ENCODE measurements at places on chromosomes 11 and 22.

DNA sequence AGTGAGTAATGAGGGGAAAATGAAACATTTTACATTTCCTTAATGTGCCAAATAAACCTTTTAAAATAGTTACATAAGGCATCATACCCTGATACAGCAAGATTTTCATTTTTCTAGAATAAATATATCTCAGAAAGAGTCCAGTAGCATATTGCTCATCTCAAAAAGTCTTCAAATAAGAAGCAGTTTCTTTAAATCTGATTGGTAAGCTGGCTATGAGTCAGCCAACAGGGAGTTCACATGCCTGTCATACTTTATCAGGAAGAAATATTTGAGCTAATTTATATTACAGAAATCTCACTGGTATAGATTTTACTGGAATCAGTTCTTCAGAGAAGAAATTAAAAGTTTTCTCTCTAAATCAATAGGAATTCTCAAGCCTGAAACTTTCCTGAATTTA is 258.1 kb downstream of the C11orf87 start:
- DNase-seq: no peak

- no peak for DNase-seq
Measured at GRCh38 chr22:17077255-17077654, 7.5 kb upstream of the IL17RA start.

DNA sequence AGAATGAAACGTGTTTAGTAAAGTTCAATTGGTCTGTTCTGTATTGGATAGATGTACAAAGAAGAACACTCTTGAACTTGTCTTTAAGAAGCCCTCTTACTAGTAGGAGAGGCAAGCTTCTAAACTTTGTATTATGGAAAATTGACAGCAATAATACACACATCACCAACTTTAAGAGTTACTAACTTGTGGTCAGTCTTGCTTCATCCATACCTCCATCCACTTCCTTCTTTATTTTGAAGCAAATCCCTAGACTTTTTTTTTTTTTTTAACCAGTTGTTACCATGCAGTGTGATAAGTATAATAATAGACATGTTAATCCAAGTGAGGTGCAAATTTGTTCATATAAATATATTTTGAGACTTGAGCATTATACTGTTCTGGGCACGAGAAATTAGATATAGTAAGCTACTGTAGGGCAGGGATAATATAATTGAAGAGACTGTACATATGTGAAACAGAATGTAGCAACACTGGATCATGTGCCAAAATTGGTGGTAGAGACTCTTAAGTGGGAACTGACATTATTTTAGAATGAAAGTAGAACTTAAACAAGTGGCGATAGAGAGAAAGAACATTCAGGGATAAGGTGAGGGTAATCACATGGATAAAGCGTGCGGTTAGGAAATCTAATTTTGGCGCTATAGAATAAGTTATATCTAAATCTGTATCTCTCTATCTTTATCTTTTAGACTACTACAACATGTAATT is 6.5 kb downstream of the FAR1 start:
- DNase-seq: no peak

DNA sequence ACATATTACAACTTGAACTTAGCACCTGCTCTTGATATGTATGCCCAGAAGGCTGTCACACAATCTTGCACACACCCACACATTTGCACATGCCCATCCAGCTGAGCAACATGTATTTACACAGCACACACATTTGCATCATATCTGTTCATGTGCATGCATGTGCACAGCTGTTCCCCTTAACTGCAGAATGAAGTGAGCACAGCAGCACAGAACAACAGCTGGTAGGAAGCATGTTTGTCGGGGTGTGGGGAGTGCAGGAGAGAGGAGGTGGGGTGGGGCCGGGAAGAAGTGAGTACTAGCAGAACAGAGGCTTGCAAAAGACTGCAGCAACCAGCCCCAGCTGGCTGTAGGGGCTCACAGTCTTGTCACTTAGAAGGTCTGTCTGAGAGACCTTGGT is 296.5 kb downstream of the KIRREL3 start:
- DNase-seq: no peak

DNA sequence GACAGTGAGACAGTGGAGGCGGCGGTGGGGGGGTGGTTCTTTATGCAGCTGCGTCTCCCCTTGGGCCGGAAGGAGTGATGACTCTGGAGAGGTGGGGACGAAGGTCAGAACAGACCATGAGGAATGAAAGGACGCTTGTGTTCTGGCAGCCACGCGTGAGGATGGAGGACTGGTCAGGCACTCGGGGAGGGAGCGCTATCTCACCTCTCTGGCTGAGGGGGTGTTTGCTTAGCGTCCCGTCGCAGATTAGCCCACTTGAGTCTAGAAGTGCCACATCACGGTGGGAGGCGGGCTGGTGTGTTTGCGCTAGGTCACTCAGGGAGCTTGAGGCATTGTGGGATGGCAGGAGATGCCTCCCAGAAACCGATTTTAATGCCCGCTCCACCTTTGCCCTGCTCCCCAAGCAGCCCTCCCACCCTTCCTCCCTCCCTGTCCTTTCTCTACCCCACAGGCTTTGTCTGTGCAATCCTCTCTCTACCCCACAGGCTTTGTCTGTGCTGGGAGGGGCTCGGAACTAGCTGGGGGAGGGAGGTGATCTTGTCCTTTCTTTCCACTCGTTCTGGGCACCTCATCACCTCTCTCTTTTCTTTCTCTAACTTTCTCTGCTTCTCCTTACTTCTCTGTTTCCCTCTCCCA is 97.8 kb downstream of the PKNOX2 start:
- no peak for DNase-seq

GRCh38 chr22:44133161-44133560 is 47.6 kb upstream of the PARVG start:
- no peak for DNase-seq

DNA sequence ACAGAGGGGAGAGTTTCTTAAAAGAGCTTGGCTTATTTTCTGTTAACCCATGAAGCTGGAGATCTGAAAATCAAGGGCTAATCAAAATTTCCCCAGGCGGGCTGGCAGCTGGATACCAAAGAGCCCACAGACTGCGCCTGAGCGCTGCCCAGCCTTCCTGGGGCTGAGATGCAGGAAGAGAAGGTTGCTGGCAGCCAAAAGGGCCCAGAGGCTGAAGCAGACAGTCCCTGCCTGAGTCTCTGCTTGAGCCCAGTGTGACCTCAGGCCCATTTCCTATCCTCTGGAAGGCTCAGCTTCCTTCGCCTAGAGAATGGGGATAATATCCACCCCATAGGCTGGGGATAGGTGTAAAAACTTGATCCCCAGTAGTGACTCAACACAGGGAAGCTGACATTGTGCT is 49.1 kb downstream of the ARRB1 start:
- DNase-seq: no peak

GRCh38 chr11:14584595-14584994 is 59.0 kb upstream of the PDE3B start:
- DNase-seq: no peak

GRCh38 chr11:44574610-44575287 is 9.3 kb downstream of the CD82 start:
- no peak for DNase-seq

DNA sequence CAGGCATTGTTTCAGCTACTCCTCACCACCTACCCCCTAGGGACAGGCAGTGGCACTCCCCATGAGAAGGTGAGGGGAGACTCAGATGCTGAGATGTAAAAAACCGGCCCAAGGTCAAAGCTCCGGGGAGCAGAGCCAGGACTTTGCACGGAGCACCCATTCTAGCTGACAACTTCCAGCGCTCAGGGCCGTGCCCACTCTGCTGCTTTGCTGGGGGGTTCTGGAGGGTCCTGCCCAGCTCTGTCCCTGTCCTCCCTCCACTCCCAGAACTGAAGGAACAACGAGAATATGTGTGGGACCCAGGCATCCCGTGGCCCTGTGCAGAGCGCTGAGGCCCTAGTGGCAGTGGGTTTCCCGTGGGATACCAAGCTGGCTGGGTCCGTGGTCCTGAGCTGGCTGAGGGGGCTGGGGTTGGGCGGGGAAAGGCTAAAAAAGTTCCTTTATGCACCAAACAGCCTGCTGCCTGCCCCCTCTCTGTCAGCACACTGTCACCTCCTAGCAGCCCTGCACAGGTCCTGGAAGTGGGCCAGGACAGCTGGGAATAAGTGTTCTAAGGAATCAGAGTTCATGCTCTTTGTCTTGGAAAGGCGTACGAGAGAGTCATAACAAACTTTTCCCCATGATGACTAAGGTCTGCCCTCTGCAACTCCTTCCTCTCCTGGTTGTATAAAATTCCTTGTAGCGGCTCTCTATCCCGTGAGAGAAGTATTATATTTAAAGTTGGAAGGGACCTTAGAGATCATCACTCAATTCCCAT is 1.9 kb downstream of the MS4A10 start:
- no peak for DNase-seq

GRCh38 chr22:20630873-20631617 is 123.6 kb downstream of the MED15 start:
- no peak for DNase-seq

GRCh38 chr11:120186774-120187591 is 23.8 kb upstream of the OAF start:
- no peak for DNase-seq

GRCh38 chr11:111549196-111549868 is 8.8 kb downstream of the LAYN start:
- DNase-seq: no peak

GRCh38 chr11:102810950-102811660 is 13.1 kb upstream of the MMP1 start:
- DNase-seq: no peak

DNA sequence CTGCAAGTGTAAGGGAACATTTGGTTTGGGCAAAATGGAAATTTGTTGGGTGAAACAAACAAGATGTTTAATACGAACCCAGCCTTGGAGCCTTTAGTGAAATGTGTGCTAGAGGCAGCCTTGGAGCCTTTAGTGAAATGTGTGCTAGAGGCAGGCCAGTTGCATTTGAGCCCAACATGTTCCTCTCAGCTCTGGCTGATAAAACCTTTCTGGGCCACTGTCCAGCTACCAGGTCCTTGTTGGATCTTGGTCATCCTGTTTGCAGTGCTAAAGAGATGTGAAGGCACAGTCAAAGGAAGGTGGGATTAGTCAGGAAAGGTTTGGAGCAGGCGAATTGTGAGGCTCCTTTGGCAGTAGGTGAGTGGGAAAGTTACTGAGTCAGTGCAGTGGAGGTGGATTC is 48.9 kb downstream of the CEP164 start:
- no peak for DNase-seq

DNA sequence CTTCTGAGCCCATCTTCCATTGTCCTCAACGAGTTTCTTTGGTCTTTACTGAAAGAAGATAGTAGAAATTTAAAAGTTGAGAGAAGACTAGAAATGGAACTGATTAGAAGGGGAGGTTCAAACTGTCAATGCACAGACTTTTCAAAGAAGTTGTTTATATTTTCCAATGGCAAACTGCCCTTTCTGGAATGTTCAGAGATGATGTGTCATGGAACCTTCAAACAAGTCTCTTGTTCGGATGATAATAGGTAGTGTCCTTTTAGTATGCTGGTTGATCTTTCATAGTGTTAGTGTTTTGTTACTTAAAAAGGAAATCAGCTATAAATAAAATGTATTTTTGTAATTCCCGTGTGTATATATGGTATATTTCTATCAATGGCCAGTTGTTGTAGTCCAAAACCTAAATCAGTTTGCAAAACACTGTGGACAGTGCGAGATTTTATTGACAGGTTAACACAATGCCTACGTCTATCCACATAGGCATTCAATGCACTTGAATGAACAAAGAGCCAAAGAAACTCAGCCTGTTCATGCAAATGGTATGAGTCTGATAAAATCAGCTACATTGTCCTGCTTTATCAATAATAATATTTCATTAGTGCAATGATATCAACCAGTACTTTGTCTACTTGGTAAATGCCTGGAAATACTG is 30.9 kb downstream of the C11orf91 start:
- DNase-seq: no peak

- DNase-seq: no peak
Measured at GRCh38 chr22:44197271-44197670, 16.5 kb downstream of the PARVG start.

- DNase-seq: no peak
Measured at GRCh38 chr22:28674121-28674563, 5.5 kb downstream of the TTC28 start.

- DNase-seq: no peak
Measured at GRCh38 chr11:17257196-17257595, 19.3 kb upstream of the NUCB2 start.

DNA sequence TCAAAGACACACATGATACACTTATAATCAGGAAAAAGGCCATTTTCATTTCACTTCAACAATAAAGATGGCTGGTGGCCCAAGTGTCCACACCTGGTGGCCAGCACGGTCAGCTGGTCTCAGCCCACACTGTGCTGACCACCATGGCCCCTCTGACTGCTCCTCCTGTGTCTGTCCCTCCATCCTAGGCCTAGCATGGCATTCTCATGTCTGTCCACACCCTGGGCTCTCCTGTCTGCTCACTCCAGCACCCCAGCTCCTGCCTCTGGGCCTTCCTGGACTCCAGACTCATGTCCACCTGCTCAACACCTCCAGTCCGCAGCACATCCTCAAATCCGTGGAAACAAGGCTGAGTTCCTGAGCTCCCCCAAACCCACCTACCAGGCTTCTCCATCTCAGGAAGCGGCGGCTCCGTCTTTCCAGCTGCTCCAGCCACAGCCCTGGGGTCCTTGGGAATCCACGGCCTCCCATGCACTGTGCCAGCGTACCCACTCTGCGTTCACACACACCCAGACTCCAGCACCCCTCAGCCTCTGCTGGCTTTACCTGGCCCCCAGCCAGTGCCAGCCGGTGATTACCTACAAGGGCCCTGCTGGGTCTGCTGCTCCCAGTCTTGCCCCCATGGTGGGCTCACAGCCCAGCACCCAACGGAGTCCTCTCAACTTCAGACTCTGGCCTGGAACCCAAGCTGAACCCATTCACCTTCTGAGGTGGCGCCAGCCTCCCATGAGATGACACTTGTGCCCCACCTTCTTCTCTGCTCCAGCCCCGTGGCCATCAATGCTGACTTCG is 13.9 kb downstream of the SIRT3 start:
- no peak for DNase-seq

DNA sequence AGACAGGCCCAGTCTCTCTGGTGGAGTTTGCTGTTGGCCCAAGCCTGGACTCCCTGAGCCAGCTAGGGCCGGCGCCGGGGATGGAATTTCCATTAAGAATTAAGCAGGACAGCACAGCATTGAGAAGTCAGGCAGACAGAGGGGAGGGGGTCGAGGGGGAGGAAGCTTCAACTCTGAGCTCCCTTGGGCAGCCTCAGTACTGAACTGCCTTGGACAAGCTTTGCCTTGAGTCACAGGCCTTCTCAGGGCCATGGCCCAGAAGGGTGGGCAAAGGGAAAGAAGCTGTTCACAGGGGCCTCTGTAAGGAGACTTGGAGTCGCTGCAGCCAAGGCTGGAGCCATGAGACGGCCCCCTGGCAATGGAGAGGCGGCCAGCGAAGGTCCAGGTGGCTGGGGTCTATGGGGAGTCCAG is 2.6 kb upstream of the INSC start:
- no peak for DNase-seq
